Stimulated activated CD8-positive, alpha-beta memory T cell treated with anti-CD3 and anti-CD28 coated beads, Interleukin-7, amount 100 ng/mL, for 1 hour (primary cell): ENCODE measurements at places on chromosomes 2 and 18.

DNA sequence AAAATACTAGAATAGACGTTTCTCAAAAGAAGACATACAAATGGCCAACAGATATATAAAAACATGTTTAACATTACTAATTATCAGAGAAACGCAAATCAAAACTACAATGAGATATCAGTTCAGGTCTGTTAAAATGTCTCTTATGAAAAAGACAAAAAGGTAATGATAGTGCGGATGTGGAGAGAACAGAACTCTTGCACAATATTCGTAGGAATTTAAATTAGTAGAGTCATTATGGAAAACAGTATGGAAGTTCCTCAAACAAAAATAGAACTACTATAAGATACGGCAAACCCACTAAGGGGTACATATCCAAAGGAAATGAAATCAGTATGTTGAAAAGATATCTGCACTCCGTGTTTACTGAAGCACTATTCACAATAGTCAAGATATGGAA, 167.5 kb upstream of the CWC22 start:
- DNase-seq = no peak

GRCh38 chr2:189500456-189501160, 59.3 kb downstream of the WDR75 start:
- no peak for DNase-seq

GRCh38 chr2:151347906-151348305, 9.5 kb upstream of the TNFAIP6 start:
- no peak for DNase-seq

GRCh38 chr2:73730810-73731209, 6.3 kb downstream of the TPRKB start:
- DNase-seq = no peak

DNA sequence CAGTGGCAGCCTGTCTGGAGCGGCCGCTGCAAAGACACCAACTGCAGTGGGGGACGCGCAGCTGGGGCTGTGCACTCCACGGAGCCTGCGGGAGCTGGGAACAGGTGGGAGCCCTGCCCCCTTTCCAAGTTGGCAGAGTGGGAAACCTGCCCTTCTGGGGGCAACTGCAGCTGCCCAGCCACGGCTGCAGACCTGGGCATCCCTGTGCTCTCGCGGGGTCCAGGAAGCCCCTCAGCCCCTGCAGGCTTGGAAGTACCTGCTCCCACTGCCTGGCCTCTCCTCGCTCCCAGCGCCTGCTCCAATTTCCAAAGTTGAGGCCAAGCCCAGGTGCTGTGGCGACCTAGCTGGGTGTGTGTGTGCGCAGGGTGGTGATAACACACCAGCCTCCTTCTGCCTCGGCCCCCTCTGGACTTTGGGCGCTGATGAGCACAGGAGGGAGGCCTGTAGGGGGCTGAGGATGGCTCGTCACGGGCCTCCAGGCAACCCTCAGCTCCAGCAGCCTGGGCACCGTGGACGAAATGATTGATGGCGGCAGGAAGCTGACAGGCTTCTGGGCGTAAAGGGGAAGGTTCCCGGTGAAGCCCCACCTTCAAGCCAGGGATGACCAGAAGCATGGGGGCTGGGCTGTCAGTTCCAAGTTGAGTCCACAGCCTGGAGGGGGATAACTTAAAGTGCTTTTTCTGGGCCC, 76.9 kb downstream of the PTPN4 start:
- no peak for DNase-seq

- no peak for DNase-seq
Observed at GRCh38 chr18:78296166-78296565, 683.5 kb upstream of the SALL3 start.

DNA sequence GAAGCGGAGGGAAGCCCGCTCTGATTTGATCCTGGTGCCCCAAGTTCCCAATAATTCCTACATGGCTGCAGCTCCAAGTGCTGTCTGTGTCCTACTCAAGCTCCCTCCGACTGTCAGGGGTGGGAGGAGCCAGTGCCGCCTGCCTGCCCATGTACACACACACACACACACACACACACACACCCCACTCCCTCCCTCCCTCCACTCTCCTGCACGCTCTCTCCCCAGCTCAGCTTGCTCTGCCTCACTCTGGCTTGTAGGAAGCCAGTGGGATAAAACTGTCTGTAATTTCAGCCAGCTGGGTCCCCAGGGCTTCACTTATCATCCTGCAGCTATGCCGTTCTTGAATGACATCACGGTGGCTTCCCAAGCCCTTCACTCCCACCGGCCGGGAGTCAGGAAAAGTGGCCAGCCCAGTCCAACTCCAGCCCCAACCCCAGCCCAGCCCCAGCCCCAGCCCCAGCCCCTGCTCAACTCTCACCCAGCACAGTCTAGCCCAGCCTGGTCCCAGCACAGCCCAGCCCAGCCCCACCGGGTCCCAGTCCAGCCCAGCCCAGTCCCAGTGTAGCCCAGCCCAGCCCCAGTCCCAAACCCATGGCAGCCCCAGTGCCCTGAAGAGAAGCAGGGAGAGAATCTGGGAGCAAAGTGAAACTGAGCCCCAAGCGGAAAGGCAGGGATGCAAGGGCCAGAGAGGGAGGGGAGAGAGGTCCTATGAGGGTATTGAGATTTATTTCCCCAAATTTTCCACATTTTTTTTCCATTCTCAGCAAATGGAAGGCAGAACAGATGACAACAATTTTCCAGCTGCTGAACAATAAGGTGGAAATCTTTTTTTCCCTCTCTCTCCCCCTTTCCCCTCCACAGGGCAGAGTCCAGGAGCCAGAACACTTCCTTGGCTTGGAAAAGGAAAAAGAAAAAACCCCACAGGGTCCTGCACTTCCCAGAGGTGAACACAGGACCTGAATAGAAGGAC, 144.0 kb downstream of the TNS1 start:
- DNase-seq = no peak

DNA sequence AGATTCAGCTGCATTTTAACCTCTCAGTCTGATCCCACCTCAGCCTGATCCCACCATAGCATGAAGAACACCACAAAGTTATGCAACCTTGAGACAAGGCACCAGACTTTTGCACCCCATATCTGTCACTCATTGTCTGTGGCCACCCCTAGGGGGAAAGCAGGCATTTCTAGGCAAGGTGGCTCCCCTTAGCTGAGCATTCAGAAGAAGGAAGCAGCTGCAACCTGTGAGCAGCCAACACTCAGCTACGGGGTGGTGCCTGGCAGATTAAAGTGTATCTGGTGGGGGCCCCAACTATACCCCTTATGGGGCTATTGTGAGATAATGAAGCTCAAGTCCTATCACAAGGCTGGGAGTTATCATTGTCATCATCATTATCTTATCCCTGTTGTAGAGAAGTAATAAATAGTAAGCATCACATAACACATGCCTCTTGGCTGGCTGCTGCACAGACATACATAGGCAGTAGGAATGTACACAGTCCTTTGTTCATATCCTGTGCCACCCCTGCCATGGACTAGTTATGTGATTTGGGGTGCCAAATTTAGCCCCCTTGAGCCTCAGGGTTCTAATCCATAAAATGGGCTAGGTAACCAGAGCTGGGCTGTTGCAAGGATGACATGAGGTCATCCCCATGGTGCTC, 20.6 kb upstream of the TMEM163 start:
- no peak for DNase-seq

DNA sequence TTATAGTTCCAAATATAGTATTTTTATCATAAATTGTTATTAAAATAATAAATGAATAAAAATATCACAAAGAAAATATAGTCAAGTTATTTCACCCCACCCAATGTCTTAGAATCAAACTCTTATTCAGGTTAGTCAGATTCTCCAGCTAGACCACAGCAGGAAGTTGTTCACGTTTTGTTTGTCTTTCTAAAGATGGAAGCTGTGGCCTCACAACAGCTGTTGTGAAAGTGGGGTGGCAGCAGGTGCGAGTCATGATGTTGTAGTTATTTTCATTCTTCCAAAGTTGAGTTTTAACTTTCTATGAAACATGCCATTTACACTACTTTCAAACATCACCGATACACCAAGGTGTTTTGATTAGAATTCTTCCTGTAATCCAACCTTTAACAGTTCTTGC, 272.9 kb downstream of the SLC8A1 start:
- no peak for DNase-seq

- DNase-seq = no peak
Observed at GRCh38 chr2:26509141-26509540, 31.2 kb upstream of the OTOF start.

DNA sequence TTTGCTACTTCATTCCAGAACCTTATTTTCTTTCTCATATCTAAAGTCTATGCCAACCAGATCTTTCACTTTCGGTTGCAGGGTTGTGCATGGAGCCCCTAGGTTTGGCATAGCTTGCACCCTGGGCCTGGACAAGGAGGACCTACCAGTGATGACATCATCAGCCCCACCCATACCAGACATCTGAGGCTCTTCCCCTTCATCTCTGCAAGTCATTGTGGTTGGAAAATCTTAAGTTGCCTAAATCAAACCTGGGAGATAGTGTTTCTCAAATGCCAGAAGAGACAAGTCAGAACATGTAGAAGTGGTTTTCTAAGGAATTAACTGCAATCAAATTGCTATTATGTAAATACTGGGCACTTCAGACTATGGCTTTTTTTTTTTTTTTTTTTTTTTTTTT, 363.3 kb downstream of the ZNF516 start:
- DNase-seq = no peak

GRCh38 chr2:42220566-42220965, 51.4 kb downstream of the EML4 start:
- no peak for DNase-seq

DNA sequence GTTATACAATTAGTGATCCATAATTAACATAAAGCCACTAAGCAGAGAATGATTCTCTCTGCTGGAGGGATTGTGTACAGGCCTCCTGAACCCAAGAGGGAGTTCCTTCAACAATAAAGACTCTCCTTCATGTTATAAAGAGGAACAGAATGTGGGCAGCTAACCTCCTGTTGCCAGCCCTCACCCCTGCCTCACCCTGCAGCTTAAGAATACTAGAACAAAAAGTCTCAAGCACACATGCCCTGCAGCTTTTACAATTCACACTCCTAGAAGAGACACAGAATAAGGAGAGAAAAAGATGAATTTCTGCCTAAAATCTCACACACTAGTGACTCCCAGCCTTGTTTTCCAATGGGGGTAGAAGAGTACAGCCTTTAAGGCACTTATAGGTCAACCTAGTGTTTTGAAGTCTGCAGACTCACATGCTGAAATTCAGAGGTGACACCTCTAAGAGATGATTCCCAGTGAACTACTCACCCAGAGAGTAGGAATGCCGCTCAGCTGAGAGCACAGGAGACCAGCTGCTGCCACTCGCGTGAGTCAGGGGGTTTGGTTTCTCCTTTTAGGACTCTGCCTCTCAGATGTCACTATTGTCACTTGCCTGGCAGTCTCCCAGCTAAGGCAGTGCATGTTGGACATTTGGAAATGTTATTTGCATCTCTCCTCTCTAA, 32.5 kb upstream of the IL1RL1 start:
- DNase-seq = no peak

GRCh38 chr2:43419243-43419642, 176.6 kb downstream of the THADA start:
- DNase-seq = no peak

DNA sequence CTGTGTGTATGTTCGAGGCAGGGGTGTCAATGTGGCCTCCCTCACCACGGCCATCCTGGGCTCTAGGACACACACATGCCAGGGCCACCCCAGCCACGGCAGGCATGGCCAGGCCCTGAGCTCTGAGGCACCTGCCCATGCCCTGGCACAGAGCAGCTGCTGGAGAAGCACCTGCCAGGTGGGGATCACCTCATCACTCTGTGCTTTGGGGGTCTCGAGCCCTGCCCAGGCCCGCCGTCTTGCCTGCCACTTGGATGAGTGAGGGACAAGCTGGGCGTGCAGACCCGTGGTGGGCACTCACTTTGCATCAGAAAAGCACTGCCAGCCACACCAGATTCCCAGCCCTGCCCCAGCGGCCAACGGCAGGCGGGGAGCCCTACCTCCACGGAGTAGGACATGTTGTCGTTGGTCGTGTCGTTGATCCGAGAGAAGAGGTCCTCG, 33.1 kb downstream of the KIF1A start:
- no peak for DNase-seq

GRCh38 chr2:15912203-15912602, 28.1 kb upstream of the MYCN start:
- DNase-seq = no peak

- no peak for DNase-seq
Observed at GRCh38 chr2:218039171-218039570, 29.9 kb upstream of the RUFY4 start.

DNA sequence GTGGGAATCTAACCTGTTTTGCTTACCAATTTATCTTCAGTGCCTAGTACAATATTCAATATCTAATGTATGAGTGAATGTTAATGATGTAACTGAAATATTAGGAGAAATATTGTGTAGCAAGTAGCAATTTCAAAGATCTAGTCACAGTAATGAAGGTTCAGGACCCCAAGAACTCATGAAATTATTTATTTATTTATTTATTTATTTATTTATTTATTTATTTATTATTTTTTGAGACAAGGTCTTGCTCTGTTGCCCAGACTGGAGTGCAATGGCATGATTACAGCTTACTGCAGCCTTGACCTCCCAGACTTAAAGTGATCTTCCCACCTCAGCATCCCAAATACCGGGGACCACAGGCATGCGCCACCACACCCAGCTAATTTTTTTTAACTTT, 126.9 kb downstream of the KCNJ3 start:
- DNase-seq = no peak

- DNase-seq = no peak
Observed at GRCh38 chr2:145020139-145020538, 500.2 kb upstream of the ZEB2 start.

DNA sequence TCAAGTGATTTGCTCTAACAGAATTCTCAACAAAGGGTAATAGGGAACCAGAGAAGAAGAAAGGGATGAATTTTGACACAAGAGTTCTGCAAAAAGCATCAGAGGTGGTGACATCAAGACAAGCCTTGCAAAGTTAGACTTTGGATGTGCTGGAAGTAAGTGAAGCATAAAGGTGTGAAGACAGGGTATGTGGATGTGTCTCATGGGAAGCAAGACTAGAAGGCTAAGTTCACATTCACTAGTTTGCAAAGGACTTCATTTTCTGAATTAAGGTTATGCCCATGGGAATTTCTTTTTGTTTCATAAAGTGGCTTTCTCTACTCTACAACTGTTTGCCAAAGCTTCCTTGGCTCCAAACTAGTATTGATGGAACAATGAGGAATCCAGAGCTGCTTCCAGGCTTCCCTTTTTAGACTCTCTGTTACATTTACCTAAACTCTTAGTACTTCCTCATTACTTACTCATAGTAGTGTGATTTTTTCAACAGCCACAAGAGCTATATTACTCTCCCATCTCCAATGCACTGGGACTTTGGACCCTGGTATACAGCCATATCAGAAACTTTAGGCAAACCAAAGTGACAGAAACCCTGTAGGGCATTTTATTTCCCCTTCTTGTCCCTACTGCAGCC, 21.1 kb upstream of the IHH start:
- no peak for DNase-seq
